ENCODE measurements at places on chromosomes 7 and 10.

DNA sequence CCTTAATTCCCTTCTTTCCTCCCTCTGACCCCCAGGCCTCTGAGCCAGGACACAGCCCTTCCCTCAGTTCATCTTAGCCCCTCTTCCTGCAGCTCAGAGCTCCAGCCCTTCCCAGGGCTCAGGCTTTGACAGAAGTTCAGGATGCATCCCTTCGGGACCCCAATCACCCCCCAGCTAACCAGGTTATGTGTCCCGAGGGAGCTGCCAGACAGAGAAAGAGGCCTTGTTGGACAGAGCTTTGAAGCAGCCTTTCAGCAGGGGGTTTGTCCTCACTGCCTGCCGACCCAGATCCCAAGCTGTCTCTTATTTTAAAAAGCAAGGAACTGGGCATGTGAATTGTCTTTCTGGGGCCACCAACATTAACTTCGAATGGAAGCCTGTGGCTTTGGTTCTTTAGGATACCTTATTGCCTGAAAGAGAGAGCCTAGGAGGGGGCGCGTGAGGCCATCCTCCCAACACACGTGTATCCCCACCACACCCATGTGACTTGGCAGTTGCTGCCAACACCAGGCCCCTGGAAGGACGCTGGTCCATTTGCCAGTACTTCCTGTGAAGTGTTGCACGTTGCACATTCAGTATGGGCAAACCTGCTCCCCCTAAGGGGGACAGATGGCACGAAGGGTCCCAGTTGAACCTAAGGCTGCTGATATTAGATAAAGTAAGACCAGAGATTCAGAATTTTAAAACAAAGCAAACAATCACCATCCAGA lies 858 bp downstream of the CCDC136 start:
- DNase-seq = no peak

DNA sequence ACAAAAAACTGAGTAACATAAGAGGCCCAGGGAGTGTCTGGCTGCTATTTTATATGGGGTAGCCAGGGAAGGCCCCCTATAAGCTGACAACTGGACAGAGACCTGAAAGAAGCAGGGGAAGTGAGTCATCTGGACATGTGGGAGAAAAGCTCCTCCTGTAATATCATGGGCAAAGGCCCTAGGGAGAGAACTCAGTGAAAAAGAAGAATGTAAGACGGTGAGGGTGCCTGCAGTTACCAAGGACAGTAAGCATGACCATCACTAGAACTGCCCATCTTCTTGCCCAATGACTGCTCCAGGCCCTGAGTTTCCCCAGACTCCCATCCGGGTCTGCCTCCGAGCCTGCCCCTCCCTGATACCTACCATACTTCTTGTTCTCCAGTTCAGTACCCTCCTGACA lies 2.3 kb downstream of the ELMO1 start:
- DNase-seq = no peak

DNA sequence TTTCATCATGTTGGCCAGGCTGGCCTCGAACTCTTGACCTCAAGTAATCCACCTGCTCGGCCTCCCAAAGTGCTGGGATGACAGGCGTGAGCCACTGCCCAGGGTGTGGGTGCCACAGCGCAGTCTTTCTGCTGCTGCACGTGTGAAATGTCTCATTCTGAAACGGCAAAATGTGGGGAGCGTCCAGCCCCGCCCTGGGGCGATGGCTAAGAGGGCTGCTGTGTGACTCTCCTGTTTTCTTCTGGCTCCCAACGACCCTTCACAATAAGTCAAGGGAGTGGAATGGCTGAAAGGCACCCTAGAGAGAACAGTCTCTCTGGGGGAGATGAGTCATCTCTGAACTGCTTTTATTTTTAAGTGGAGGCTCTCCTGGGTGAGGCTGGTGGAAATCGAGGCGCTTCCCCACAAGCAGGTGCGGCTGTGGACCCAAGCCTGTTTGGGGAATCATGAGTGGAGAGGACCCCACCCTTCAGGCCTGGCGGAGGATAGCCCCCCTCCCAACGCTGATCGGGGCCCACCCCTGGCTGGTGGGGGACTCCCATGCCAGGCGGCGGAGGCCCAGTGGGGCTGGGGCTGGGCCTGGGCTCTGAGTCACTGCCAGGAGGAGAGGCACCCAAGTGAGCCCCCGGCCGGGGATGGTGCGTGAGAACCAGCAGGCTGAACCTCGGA lies 18.0 kb downstream of the ADAP1 start:
- no peak for DNase-seq

GRCh38 chr7:7014827-7015595 lies 167.3 kb upstream of the C1GALT1 start:
- DNase-seq = no peak

Measured in stimulated activated CD4-positive, alpha-beta T cell treated with anti-CD3 and anti-CD28 coated beads, TNF-alpha, amount 100 ng/mL, for 4 hours (primary cell).